Activated T-cell treated with anti-CD3 and anti-CD28 coated beads, Interleukin-2, amount 50 U/mL, for 24 hours (primary cell): ENCODE measurements at places on chromosomes 1 and 21.

GRCh38 chr1:3988431-3988830 lies 88.4 kb upstream of the C1orf174 start:
- H3K4me1 ChIP-seq: no peaks in the 10 kb centered on the region
- H3K27me3 ChIP-seq: peaks cover 10% of the 10 kb centered on the region
- no peak overlapping the region for H3K27ac ChIP-seq
- no peaks in the 10 kb centered on the region for H3K36me3 ChIP-seq
- DNase-seq: no peak
- no peak overlapping the region for H3K4me3 ChIP-seq

DNA sequence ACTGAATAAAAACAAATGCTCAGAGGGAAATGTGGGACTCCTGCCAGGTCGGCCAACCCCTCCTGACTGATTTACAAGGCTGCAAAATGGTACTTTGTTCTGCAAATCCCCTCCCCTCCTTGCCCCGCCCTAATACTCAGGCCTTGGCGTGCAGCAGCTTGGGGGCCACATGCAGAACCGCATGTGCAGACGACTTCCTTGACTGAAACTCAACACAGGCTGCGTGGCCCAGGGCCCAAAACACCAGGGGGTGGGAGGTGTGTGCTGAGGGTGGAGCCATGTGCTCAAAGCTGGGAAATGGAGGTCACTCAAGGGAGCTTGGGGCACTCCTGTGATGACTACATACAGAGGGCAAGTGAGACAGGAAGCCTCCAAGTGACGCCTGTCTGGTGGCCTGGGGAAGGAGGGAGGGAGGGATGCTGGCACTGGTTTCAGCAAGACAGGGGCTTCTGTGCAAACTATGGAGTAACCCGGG lies 87.2 kb downstream of the MRPL37 start:
- no peaks in the 10 kb centered on the region for H3K27me3 ChIP-seq
- DNase-seq: peak; percentile 76
- peaks cover 97% of the 10 kb centered on the region for H3K4me1 ChIP-seq
- H3K36me3 ChIP-seq: no peaks in the 10 kb centered on the region
- H3K27ac ChIP-seq: peak overlapping the region; percentile 89

DNA sequence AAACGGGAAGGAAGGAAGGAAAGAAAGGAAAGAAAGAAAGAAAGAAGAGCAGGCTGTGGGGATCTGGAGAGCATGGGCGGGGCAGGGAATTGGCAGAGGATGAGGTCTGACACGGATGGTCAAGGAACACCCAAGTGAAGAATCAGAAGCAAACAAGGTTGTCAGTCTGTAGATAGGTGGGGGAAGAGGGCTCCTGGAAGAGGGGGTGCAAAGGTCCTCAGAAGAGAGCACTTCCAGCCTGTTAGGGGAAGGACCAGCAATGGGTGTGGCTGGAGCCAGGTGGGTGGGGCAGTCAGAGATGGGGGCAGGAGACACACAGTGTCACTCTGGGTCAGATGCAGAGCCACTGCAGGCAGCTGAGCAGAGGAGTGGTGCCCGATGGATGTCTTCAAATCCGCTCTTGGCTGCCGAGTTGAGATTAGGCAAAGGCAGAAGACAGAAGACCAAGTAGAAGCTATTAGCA lies 11.0 kb upstream of the PLA2G2C start:
- H3K4me1 ChIP-seq: peaks cover 7% of the 10 kb centered on the region
- H3K27ac ChIP-seq: no peak overlapping the region

DNA sequence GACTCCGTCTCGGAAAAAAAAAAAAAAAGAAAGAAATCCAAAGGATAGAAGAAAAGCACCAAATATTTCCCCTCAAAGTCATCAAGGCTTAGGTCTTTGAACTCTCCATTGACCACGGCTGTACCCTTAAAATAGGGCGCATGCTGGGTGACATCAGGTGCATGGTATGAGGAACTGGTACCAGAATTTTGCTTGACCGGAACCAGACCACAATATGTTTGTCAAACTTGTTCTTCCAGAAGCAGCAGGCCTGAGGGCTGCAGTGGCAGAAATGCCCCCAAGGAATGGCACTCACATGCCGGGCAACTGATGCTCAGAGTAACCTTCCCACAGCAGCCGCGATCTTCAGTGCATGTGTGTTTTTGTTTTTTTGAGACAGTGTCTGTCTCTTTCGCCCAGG lies 21.0 kb downstream of the RCC1 start:
- peaks cover 7% of the 10 kb centered on the region for H3K4me1 ChIP-seq
- no peak overlapping the region for H3K27ac ChIP-seq
- peaks cover 82% of the 10 kb centered on the region for H3K36me3 ChIP-seq
- DNase-seq: no peak
- no peaks in the 10 kb centered on the region for H3K27me3 ChIP-seq
- no peak overlapping the region for H3K4me3 ChIP-seq

DNA sequence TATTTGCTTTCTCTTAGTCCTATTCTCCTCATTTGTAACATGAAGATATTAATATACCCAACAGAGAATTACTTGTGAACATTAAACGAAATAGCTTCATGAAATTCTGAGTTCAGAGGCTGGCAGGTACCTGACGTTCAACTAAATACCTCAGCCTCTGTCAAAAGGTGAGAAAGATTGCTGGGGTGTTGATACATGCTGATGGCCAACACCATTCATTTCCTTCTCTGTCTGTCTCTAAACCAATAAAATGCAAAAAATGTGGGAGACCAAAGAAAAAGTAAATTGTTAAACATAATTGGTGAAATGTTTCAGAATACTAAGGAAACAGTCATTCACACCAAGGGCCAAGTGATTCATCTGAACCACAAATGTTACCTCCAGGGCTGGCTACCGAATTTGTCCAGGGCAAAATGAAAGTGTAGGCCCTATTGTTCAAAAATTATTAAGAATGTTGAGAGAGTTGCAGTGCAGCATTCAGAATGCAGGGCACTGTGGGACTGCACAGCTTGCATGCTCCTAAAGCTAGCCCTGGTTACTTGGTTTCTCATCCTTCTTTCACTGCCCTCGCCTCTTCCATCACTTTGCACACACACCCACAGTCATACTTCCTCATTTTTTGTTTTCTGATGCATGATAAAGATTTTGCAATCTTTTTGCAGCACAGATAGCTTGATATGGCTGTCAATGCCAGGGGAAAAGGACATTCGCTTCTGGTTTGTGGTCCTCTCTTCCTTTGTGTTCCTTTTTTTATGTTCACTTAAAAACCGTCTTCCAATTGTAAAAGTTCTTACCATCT lies 414.3 kb upstream of the NR5A2 start:
- H3K4me3 ChIP-seq: no peak overlapping the region
- H3K27ac ChIP-seq: no peak overlapping the region
- H3K4me1 ChIP-seq: no peaks in the 10 kb centered on the region
- peaks cover 2% of the 10 kb centered on the region for H3K27me3 ChIP-seq

DNA sequence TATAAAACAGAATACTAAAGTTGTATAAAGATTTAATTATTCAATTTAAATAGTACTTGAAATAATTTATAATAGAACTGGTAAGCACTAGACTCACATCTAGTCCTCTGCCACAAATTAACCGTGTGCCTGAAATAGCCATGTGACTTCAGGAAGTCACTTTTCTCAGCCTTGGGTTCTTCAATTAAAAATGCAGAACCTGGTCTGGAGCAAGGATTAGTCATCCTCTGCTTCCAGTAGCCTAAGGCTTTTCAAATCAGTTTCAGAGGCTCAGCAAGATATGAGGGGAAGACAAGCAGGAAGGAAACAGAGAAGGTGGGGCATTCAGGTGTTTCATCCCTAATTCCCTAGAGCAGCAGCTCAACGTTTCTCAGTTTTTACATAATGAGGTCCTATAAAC lies 23.0 kb downstream of the DPH5 start:
- no peak overlapping the region for H3K4me3 ChIP-seq
- no peak overlapping the region for H3K27ac ChIP-seq
- peaks cover 83% of the 10 kb centered on the region for H3K36me3 ChIP-seq
- peaks cover 61% of the 10 kb centered on the region for H3K4me1 ChIP-seq
- no peaks in the 10 kb centered on the region for H3K27me3 ChIP-seq
- no peak for DNase-seq

GRCh38 chr1:210448297-210448892 lies 119.7 kb downstream of the HHAT start:
- H3K27me3 ChIP-seq: peaks cover 13% of the 10 kb centered on the region
- no peaks in the 10 kb centered on the region for H3K36me3 ChIP-seq
- no peak for DNase-seq
- no peak overlapping the region for H3K4me3 ChIP-seq

DNA sequence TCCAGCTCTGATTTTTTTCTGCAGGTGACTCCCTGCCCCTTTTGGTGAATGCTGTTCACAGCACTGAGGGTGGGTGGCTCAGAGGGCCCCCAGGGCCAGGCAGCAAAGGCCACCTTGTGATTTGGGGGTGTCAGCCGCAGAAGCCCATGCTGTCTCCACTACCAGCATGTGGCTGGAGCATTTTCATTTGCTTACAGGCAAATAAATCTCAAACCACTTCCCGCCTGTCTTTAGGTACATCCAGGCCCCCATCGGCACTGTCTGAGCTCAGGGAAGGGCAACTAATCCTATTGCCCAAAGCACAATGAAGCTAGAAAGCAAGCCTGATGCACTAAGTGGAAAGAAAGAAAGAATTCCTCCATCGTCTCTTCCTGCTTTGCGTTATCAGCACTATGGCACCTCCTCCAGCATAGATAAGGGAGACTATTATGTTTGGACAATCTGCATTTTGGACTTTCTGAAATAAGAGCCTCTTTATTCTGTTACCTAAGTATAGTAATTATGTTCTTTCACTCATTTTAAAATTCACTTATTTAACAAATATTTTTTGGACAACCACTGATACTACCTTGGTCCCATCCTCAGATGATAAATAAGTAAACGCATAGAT lies 100.5 kb upstream of the TLR5 start:
- H3K36me3 ChIP-seq: no peaks in the 10 kb centered on the region
- H3K27ac ChIP-seq: peak overlapping the region; percentile 47
- no peak overlapping the region for H3K4me3 ChIP-seq
- no peaks in the 10 kb centered on the region for H3K27me3 ChIP-seq
